Ureter (tissue), 1 donor: ENCODE measurements at places on chromosomes 3 and 15.

GRCh38 chr15:73918784-73919183, 7.5 kb upstream of the LOXL1 start:
- DNase-seq, result no peak

- no peak for DNase-seq
Observed at GRCh38 chr15:98431171-98431570, 217.2 kb upstream of the IGF1R start.

GRCh38 chr15:82272154-82272553, 9.5 kb downstream of the SAXO2 start:
- DNase-seq, result no peak

DNA sequence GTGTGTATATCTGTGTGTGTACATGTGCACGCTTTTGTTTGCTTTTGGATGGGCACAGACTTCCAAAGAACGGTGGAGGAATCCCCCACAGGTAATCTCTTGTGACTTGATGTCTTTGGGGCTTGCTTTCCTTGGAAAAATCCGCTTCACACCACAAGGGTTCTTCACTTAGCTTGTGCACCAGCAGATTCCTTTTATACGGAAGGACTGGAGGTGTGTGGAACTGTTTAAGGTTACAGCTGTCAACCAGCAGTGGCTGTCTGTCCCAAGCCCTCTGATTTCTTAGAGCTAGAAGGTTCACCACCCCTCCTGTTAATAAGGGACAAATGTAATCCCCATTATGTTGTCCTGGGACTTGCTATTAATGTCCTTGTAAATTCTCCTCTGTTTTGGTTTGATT, 193.5 kb downstream of the ITPR1 start:
- no peak for DNase-seq

GRCh38 chr3:110062716-110063115, 725.4 kb upstream of the DPPA4 start:
- DNase-seq, result no peak
